Skin of body (tissue), 3 donors: ENCODE measurements at places on chromosomes 11 and 22.

DNA sequence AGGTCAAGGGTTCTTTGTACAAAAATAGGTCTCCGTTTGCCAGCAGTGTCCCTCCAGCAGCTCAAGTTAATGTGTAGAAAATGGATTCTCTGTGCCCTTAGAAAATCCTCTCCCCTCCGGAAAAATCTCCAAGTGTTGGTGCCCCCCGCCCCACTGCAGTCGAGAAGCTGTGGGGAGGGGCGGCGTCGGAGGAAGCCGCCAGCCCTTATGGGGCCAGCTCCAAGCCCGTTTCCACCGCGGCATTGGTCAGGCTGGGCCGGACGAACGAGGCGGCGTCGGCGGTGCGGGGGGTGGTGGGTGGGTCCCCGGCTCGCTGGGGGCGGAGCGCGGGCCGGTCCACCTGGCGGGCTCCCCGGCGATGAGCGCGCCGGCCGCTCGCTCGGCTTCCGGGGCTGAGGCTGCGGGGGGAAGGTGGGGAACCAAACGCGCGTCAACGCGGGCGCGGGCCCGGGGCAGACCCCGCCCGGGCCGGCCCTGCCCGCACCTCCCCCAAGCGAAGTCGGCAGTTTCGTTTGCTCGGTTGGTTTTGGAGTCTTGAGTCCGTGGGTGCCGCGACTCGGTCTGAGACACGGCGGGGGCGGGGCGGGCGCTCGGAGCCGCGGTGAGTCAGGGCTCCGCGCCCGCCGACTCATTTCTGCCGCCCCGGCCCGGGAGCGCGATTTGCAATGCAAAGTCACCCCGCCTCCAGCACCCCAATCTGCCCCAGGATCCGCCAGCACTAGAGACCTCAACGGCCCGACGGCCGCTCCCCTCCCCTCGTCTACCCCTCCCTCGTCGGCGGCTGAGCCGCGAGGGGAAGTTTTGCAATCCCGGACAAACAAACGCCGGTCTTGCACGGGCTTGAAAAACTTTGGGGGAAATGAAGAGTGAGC is 1.4 kb downstream of the ASCL2 start:
- DNase-seq = no peak

- DNase-seq = no peak
Observed at GRCh38 chr11:11449327-11449726, 96.3 kb upstream of the CSNK2A3 start.

DNA sequence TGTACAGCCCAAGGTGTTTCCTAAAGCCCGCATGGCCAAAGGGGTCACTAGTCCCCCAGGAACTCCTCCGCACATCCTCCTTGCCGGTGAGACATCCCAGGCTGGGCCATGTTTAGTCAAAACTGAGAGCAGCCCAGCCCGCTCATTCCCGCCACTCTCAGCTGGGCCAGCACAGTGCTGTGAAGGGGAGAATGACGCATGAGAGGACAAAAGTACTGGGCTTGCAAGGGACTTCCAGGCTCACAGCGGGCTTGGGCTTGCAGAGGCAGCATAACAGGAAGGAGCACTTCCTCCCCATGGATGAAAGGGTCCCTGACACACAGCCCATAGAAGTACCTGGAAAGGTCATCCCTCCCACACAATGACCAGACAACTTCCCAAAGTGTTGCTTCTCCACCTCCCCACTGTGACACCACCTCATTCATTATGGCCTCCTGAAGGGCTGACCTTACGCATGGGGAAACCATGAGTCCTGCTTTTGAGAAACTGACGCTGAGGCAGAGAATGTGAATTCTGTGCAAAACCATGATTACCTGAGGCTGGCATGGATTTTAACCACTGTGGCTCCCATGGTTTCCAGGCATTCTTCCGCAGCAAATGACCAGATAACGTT is 19.1 kb downstream of the ETS1 start:
- peak; percentile 34 for DNase-seq

- no peak for DNase-seq
Observed at GRCh38 chr11:60862171-60862570, 5.2 kb upstream of the ZP1 start.

GRCh38 chr22:37566903-37567798 is 6.9 kb downstream of the CDC42EP1 start:
- DNase-seq = no peak

DNA sequence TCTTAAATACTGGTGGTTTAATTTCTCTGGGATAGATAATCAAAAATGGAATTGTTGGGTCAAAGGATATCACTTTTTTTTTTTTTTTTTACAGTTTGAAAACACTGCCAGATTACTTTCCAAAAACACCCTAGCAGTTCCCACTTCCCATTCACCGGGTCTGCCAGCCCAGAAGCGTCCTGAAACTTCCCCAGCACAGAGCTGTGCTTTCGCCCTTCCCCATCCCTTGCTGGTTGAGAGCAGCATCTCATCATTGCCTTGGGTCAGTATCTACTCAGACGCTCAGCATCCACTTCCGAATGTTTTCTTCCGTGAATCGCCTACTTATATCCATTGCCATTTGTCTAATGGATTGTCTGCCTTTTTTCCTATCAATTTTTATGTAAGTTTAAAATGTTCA is 5.5 kb downstream of the CERK start:
- DNase-seq = no peak

DNA sequence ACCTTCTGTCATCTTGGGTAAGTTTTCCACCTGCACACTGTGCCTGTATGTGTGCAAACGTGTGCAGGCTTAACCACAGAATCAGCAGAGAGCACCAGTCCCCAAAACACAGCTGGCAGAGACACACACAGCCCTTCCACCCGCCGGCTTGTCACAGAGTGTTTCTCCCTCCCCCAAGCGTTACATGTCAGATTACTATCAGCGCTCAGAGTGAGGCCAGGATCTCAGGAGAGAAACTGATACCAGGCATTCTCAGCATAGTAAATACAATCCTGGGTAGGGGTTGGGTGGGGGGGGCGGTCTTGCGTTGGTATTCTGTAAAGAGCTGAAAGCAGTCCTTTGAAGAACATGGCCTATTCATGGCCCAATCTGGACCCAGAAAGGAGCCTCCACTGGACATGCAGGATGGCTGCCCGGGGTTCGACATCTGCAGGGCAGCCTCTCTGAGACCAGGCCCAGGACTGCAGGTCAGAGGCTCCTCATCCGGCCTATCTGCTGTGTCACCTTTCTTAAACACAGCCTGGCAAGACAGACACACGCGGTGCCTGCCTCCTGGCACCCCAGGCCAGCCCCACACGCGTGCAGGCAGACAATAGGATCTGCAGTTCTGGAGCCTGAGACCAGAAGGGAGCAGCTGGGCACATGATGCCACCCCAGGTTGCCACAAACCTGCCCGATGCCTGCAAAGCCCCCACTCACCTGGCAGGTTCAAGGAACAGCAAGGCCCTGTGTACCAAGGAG is 1.7 kb downstream of the OSBPL5 start:
- DNase-seq = no peak

GRCh38 chr11:1890856-1891830 is 552 bp downstream of the PRR33 start:
- no peak for DNase-seq

GRCh38 chr11:76670485-76671236 is at the start of gene LRRC32:
TSS of gene LRRC32 (minus strand) at chr11:76670747. CDS start at chr11:76665954, 4,793 bp downstream.
- peak; percentile 45 for DNase-seq

- no peak for DNase-seq
Observed at GRCh38 chr11:48066881-48067800, 86.8 kb downstream of the PTPRJ start.

DNA sequence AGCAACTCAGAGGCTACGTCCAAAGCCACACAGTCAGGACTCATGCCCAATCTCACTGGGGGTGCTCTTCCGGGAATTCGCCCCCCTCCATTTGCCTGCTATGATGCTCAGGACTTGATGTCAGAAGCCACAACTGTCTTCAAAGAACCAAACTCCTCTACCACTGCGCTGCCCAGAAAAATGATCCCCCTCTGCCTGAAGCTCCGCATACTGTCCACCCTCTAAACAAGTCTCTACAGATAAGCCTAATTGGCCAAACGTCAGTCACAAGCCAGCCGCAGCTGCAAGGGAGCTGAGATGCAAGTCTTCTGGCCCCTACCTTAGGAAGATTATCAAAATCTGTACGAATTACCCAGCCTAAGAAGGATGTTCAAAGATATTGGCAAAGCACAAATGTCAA is 294.6 kb downstream of the BUD13 start:
- DNase-seq = no peak

- DNase-seq = peak; percentile 13
Observed at GRCh38 chr11:30392221-30392784, 69.4 kb downstream of the ARL14EP start.

- no peak for DNase-seq
Observed at GRCh38 chr22:20455709-20456063, 18.1 kb upstream of the SCARF2 start.

- no peak for DNase-seq
Observed at GRCh38 chr22:33851240-33851639, 69.0 kb downstream of the LARGE1 start.

DNA sequence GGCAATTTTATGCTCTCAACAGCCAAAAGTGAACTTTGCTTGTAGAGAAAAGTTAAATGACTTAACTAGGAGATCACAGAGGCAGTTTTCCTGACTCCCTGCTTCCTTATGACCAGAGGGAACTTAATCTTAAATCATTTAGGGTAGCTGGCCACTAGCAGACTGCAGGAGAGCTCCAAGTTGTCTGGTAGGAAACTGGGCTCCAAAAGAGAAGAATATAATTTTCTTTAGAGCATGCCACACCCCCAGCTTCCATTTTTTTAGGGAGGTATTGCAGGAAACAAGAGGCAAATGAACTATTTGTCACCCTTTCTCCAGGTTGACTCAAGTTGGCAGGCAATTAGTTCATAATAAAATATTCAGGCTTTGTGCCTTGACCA is 2.6 kb downstream of the METTL15 start:
- DNase-seq = peak; percentile 72

- no peak for DNase-seq
Observed at GRCh38 chr22:29331658-29332300, 16.3 kb upstream of the RASL10A start.

DNA sequence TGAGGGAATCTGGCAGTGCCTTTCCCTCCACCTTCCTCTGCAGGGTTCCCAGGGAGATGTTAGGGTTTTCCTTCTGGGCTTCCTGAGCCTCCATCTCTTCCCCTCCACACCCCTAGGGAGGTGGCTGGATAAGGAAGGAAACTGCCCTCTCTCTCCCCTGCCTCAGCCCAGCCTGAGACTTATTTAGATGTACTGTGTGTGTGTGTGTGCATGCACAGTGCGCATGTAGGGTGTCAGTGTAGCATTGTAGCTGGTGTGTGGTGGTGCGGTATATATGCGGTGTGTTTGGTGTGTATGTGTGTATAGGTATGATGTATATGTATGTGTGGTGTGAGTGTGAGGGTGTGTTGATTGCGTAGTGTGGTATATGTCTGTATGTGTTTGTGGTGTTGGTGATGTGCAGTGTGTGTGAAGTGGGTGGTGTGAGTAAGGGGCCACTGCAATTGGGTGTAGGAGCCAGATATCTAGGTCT is 1.5 kb downstream of the FXYD6 start:
- DNase-seq = no peak

- peak; percentile 77 for DNase-seq
Observed at GRCh38 chr11:44344921-44345320, 35.0 kb upstream of the ALX4 start.

GRCh38 chr11:96246718-96247552 is 96.1 kb downstream of the MAML2 start:
- DNase-seq = peak; percentile 41

DNA sequence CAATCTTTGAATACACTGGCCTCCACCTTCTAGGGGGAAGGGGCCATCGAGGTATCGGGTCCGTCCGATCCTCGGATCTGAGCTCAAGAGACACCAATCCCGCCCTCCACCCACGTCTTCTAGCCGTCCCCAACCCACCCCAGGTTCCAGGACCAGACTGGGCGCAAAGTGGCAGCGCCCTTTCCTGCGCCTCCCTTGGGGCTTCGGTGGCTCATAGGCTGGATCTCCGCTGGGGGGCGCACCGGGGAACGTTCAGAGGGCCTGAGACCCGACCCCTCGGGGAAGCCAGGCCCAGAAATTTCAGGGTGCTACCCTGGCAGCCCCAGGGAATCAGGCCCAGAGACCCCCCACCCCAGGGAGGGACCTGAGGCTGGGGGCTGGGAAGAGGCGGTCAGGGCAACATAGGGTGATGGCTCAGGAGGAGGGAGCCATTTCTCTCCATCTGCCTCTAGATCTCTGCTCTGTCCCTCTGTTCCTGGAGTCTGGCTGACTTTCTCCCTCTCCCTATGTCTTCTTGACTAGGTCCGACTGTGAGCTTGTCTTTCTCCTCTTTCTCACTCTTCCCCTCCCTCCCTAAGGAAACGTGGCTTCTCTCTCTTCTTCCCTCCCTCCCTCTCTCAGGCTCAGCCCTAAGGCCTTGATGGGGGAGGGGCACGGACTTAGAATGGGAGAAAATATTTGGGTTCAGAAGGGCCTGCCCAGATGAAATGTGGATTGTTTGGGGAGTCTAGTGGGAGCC is 1.1 kb downstream of the CREB3L1 start:
- no peak for DNase-seq

GRCh38 chr11:63866211-63866610 is 27.3 kb downstream of the MARK2 start:
- DNase-seq = no peak

DNA sequence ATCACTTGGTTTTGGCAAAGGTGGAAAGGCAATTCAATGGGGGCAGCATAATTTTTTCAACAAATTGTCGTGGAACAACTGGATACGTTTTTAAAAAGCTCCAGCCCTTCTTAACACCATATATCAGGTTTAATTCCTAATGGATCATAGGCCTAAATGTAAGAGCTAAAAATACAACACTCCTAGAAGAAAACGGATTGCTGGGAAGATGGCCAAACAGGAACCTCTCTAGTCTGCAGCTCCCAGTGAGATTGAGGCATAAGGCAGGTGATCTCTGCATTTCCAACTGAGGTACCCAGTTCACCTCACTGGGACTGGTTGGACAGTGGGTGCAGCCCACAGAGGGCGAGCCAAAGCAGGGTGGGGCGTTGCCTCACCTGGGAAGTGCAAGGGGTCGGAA is 32.4 kb upstream of the SCGB1D1 start:
- DNase-seq = no peak

DNA sequence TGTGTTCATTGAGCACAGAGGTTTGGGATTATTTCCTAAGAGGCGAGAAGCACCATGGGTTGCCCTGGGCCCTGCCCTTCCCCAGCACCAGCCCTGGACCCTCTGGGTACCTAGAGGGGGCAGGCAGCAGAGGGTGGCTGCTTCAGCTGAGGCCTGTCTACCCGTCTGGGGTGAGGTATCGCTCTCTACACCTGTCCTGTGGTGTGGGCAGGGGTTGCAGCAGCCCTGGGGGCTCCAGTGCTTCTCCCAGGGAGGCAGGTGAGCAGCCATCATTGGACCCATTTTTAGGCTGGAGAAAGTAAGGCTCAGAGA is 15.6 kb downstream of the PRDM11 start:
- no peak for DNase-seq

DNA sequence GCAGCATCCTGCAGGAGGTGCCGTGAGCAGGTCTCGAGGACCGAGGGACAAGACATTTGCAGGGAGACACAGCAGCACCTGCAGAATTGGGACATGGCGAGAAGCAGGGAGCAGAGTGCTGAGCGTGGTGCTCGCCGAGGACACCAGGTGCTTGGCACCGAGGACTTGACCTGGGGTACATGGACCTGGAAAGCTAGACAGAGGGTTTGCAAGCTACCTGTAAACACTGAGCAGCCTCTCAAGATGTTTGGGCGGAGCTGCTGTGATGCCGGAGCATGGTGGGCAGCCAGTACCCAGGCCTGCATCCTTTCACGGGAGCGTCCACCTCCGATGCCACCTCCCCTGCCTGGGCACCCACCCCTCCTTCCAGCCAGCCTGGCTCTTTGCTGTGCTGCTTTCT is 773.2 kb downstream of the TBC1D22A start:
- no peak for DNase-seq

GRCh38 chr11:10293423-10294289 is at the start of gene SBF2:
TSS of gene SBF2 (minus strand) at chr11:10294219. CDS start at chr11:10294069, 150 bp downstream.
- DNase-seq = peak; percentile 70
